Large intestine (tissue), 12 donors: ENCODE measurements at places on chromosomes 2 and 18. TPM values are rescaled to one million over a fixed set of nuclear protein-coding genes. Genes with fewer than 3 reads are reported as not detected.

KDM3A gene
- 46.3 TPM for polyA plus RNA-seq

CDH2 gene
- polyA plus RNA-seq, result 14.2 TPM

C2orf15 gene
- 7.5 TPM for polyA plus RNA-seq

ABCG8 gene
- polyA plus RNA-seq, result 24.3 TPM

CXCR1 gene
- polyA plus RNA-seq, result 0.01 TPM

GREB1 gene
- polyA plus RNA-seq, result 2.6 TPM

DIS3L2 gene
- 23.6 TPM for polyA plus RNA-seq

NEB gene
- 18.5 TPM for polyA plus RNA-seq

TFPI gene
- polyA plus RNA-seq, result 65.3 TPM

CFAP210 gene
- polyA plus RNA-seq, result 0.13 TPM

DSC1 gene
- 0.04 TPM for polyA plus RNA-seq

RUFY4 gene
- polyA plus RNA-seq, result 0.69 TPM

IL1R1 gene
- polyA plus RNA-seq, result 21.6 TPM

SH3BP4 gene
- 27.7 TPM for polyA plus RNA-seq

MLPH gene
- polyA plus RNA-seq, result 31.8 TPM

UNC80 gene
- polyA plus RNA-seq, result 2.5 TPM

MEP1B gene
- 0.45 TPM for polyA plus RNA-seq

SULT1C2 gene
- polyA plus RNA-seq, result 238 TPM

PRSS56 gene
- polyA plus RNA-seq, result not detected

STAMBP gene
- polyA plus RNA-seq, result 44.6 TPM

FBXO15 gene
- polyA plus RNA-seq, result 0.73 TPM

C2orf66 gene
- 0.24 TPM for polyA plus RNA-seq

TDRD15 gene
- polyA plus RNA-seq, result not detected

MYOM1 gene
- polyA plus RNA-seq, result 8.7 TPM

TANC1 gene
- polyA plus RNA-seq, result 22.6 TPM

AMER3 gene
- 1.3 TPM for polyA plus RNA-seq

RESP18 gene
- 0.46 TPM for polyA plus RNA-seq

CETN1 gene
- polyA plus RNA-seq, result not detected

FAM110C gene
- 20.0 TPM for polyA plus RNA-seq

ADRA2B gene
- 0.84 TPM for polyA plus RNA-seq

ACMSD gene
- polyA plus RNA-seq, result 0.34 TPM

SPTBN1 gene
- 168 TPM for polyA plus RNA-seq

TTN gene
- polyA plus RNA-seq, result 0.90 TPM

VWA3B gene
- 0.09 TPM for polyA plus RNA-seq

SMCHD1 gene
- 42.7 TPM for polyA plus RNA-seq

MYO1B gene
- polyA plus RNA-seq, result 37.9 TPM

ASAP2 gene
- 20.0 TPM for polyA plus RNA-seq

TTC32 gene
- 24.0 TPM for polyA plus RNA-seq

CBLN2 gene
- 11.4 TPM for polyA plus RNA-seq

GLI2 gene
- 4.1 TPM for polyA plus RNA-seq
